Activated CD4-positive, CD25-positive, alpha-beta regulatory T cell treated with anti-CD3 and anti-CD28 coated beads, Interleukin-2, amount 50 U/mL, for 24 hours (primary cell): ENCODE measurements at places on chromosomes 12 and 14.

DNA sequence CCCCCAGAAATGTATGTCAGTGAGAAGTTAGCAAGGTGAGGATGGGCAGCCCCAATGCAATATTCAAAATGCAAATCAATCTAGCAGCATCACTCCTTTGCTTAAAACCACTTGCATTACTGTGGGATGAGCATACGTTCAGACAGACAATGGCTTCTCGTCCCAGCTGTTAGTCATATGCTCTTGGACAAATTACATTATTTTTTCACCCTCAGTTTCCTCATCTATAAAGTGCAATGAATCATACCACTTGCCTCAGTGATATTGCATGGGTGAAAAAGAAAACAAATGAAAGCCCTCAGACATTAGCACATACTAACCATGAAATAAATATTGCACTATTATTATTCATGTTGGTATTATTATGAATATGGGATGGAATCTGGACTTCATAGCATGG, 132.3 kb downstream of the C12orf75 start:
- ATAC-seq: no peak

GRCh38 chr12:40691913-40692764, at the start of gene CNTN1:
TSS of gene CNTN1 (plus strand) at chr12:40692439.
- ATAC-seq: no peak

- no peak for ATAC-seq
Measured at GRCh38 chr14:91338379-91338778, 79.2 kb downstream of the CCDC88C start.

DNA sequence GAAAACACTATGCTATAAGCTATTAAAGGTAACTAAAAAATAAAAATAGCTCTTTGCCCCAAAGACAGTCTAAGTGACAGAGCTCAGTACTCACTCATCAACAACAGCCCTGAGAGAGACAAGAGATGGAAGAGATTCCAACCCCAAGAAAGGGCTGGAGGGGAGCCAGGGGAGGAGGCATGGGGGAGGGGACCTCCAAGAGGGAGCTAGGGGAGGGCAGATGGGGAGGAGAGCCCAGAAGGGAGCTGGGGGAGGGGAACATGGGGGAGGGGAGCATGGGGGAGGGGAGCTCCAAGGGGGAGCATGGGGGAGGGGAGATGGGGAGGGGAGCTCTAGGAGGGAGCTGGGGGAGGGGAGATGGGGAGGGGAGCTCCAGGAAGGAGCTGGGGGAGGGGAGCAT, 7.7 kb downstream of the SSH1 start:
- no peak for ATAC-seq

DNA sequence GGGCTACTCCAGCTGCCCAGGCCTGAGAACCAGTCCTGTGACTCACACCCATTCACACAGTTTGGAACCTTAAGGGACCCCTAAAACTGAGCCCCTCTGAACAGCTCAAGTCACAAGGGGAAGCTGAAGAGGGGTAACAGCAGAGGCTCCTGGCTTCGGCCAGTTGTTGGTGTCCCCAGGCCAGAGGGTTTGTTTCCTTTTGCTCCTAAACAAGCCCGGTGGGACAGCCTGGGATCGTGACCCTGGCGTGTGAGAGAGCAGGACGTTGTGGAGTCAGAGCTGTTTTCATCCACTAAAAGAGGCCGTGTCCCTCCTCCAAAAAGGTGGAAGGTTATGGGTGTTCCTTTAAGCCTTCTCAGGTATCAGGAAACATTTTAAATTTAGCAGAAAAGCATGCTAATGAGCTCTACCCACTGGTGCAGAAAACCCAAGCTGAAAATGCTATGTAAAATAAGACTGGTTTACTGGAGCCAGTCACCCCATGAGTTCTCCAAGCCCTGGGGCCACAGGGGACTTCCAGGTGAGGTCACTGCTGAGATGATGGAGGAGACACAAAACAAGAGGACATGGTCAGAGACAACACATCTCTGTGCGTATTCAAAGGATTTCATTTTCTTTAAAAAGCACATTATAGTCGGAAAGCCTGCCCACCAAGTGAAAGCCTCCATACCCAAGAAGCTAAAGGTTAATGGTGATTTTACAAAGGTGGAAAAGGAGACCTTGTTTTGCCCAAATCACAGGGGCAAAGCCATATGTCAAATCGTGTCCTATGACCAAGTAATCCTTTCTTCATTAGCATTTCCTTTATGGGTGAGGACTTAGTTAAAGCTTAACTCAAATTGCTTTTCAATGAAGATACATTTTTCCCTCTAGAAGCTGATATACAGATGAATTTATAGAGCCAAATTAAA, 14.1 kb downstream of the PRKAB1 start:
- ATAC-seq: peak; percentile 58

GRCh38 chr14:102125546-102125945, 14.2 kb upstream of the WDR20 start:
- ATAC-seq: no peak

DNA sequence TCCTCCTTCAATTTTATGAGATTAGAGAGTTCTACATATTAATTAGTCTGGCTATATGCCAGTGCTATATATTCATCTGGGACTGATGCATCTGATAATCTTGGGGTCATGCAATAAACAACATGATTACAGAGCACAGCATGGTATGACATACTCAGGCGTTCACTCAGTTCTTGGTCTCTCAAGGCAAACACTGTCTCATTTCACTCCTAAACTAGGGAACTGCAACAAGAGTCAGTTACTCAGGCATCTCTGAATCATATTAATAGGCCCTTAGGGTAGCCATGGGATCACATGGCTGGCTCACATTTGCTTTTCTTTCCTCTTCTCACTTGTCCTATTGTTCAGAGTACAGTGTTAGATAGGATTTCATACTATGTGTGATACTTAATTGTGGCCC, 91.8 kb upstream of the TMEM260 start:
- ATAC-seq: no peak

- ATAC-seq: no peak
Measured at GRCh38 chr12:96906498-96906848, 584 bp upstream of the NEDD1 start.

- no peak for ATAC-seq
Measured at GRCh38 chr14:65167072-65167645, 64.8 kb upstream of the MAX start.

- ATAC-seq: no peak
Measured at GRCh38 chr12:93614917-93615596, 42.6 kb downstream of the SOCS2 start.

DNA sequence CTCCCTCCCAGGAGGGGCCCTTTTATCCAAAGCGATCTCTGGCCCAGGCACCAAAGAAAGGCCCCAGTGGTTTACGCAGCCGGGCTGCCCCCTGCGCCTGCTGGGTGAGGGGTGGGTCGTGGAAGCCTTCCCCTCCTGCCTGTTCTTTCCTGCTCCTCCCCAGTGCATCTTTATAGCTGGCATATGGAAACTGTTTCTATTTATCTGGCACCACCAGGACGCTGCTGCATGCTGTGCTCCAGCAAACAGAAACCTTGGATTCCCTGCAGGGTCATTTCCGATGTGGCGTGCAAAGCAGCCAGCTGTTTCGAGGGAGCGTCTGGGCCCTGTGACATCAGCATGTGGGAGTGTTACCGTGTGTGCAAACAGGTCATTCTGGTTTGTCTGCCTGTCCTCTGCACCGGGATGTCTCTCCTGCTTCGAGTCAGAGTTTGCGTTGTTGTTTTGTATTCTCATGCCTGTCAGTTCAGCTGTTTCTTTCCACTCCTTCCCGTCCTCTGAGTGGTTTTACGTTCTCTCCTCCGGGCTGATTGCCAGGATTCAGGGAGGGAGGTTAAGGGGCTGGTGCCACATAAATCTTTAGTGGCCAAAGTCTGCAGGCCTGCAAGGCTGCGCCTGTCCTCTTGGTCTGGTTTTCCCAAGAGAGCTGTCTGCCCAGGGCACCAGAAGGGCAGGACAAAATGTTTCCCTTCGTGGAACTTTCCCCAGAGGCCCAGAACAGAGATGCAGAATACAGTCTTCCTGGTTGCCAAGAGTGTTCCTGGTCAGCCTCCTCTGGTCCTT, 24.6 kb downstream of the TPCN1 start:
- ATAC-seq: no peak

GRCh38 chr14:77372304-77372841, 4.5 kb downstream of the TMED8 start:
- peak; percentile 37 for ATAC-seq

GRCh38 chr14:71454513-71455332, 477.5 kb upstream of the RGS6 start:
- ATAC-seq: no peak

DNA sequence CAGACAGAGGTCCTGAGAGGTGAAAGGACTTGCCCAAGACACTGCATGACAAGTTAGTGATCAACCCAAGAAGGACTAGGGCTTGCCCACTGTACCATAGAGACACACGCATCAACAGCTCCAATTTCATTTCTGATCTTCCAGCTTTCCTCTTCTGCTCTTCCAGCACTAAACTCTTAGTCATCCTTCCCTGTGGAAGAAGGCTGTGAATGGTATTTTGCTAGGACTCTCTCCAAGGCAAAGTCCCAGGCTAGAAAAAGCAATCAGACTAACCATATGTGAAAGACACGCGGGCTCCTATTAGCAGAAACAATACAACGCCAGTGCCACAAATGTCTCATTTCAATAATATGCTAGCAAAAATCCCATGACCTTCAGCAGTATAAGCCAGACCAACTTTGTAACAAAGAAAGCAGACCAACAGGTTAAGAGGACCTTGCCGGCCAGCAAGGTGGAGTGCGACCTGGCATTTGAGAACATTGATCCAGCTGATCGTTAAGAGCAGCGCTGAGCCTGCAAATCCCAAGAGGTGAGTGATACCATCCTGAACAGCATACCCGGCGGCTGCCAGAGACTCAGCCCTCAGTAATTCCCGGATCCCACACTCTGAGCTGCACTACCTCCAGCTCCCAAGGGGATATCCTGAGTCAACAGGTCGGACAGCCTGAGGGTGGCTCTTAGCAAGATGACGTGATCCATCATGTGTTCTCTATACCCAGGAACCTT, 132.5 kb downstream of the FOXN3 start:
- no peak for ATAC-seq

DNA sequence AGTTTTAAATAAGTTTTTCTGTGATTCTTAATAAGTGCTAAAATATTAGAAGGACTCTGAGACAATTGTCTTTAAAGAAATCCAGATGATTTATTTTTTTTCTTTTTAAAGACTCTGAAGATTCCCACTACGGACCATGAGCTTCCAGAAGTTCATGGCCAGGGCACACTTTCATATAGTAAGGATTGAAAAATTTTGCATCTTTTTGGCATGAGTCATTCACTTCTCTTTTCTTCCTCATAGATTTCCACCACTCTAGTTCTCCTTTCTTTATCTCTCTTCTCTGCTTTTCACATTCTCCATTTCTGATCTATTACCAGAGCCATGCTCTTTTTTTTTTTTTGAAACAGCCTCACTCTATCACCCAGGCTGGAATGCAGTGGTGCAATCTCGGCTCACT, 385.8 kb downstream of the FLRT2 start:
- no peak for ATAC-seq

- ATAC-seq: no peak
Measured at GRCh38 chr12:56115329-56115728, 1.1 kb upstream of the RPL41 start.

- ATAC-seq: no peak
Measured at GRCh38 chr12:18753481-18754123, 15.7 kb downstream of the CAPZA3 start.

- ATAC-seq: no peak
Measured at GRCh38 chr12:5138845-5139244, 95.2 kb downstream of the KCNA5 start.

GRCh38 chr12:121325922-121326396, 26.3 kb downstream of the ANAPC5 start:
- no peak for ATAC-seq
